ENCODE measurements at places on chromosomes 6 and 20.

GRCh38 chr6:146697921-146698320 is 99.1 kb downstream of the ADGB start:
- no peak for DNase-seq

DNA sequence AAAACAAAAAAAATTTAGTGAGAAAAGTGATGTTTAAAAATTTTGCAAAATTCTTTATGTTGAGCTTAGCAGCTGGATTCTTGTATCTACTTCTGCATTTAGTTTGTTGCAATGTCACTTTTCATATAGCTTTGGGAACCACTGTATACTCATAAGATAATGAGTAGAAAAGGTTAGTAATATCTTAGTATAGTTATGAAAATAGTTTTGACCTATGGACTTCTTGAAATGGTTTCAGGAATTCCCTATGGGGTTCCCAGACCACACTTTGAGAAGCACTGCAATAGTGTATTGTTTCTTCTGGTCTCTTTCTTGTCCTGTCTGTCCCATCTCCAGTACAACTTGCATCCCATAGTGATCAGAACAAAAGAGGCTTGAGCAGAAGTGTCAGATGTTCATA is 29.4 kb downstream of the PPP1R16B start:
- no peak for DNase-seq

GRCh38 chr6:43915986-43916923 is 146.2 kb downstream of the VEGFA start:
- no peak for DNase-seq

- no peak for DNase-seq
Measured at GRCh38 chr6:167910652-167911051, 83.9 kb downstream of the AFDN start.

- DNase-seq = no peak
Measured at GRCh38 chr6:153956808-153957207, 82.2 kb upstream of the OPRM1 start.

DNA sequence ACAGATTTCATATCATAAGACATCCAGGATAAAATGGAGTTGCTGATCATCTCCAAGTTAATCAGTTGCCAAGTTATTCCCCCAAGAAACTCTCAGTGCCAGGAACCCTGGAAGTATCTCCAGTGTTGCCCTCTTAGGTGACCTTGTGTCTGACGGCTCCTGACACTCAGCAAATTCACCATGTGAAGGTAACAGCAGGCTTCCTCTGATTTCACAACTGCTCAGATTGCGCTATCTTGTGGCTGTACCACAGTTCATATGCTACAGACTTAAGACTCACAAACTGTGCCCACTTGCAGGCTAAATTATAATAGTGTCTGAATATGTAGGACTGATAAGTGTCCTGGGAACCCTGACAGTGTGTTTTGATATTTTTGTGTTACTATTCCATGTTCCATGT is 186.6 kb upstream of the OPRM1 start:
- no peak for DNase-seq

GRCh38 chr6:42402184-42402583 is 49.5 kb downstream of the TRERF1 start:
- peak; percentile 47 for DNase-seq

DNA sequence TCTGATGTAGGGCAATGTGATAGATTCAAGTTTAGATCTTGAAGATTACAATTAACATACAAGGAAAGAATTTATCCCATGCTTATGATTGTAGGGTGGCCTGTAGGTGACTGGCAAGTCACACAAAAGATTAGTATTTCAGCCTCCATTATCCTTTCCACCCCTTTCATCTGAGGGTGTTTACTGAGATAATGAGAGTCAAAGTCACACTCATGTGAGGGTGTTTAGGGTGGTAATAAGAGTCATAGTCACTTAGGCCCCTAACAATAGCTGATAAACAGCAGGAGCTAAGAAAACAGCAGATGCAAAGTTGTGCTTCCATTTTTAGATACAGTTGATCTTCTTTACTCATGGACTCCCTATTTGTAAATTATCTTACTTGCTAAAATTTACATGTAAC is 11.4 kb downstream of the FAM184A start:
- DNase-seq = no peak

GRCh38 chr6:2505624-2506023 is 245.1 kb downstream of the MYLK4 start:
- DNase-seq = no peak

DNA sequence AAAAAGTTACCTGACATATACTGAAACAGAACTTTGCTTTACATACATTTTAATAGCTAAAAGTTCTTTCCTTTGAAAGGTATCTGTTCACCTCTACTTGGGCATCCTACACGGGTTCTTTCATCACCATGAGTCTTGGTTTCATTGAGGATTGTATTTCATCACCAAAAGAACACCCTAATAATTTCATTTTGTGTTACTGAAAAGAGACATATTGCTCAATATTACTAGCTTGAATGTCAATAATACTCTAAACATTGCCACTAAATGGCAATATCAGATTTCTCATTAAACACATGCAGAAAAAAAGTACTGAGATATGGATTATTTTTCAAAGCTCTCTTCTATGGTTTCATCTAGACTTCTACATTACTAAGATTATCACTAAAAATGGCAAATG is 30.8 kb downstream of the MAN1A1 start:
- DNase-seq = no peak

DNA sequence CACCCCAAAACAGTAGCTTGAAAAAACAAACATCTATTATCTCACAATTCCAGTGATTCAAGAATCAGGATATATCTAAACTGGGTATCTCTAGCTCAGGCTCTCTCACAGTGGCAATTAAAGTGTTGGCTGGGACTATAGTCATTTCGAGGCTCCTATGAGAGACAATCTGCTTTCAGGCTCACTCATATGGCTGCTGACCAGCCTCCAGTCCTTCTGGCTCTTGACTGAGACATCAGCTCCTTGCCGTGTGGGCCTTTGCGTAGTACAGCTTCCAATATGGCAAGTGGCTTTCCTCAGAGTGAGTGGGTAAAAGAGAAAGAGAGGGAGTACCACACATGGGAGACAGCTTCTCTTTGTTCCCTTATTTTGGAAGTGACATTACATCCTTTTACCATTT is 327.2 kb downstream of the CENPW start:
- DNase-seq = no peak

Data from CD4-positive, alpha-beta T cell treated with Interleukin-10 for 1 hour (primary cell).